ENCODE measurements at places on chromosomes 1 and 21.

DNA sequence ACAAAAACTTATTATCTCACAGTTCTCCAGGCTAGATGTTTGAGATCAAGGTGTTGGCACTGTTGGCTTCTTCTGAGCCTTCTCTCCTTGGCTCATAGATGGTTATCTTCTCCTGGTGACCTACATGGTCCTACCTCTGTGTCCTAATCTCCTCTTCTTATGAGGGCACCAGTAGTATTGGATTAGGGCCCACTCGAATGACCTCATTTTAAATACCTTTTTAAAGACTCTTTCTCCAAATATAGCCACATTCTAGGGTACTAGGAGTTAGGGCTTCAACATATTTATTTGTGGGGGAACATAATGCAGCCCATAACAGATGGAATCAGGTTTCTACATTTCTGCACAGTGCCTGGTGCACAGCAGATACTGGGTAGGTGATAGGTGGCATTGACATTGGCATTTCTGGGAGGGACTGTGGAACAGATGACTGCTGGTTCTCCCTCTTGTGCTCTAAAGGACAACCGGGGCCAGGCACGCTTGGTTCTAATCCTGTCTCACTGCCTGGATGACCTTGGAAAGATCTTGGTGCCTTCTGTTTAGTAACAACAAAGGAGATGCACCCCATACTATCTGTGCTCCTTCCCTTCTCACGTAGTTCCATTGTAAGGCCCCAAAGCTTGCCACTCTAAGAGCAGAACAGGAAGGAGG is 140.3 kb downstream of the PLPP3 start:
- no peak for DNase-seq

DNA sequence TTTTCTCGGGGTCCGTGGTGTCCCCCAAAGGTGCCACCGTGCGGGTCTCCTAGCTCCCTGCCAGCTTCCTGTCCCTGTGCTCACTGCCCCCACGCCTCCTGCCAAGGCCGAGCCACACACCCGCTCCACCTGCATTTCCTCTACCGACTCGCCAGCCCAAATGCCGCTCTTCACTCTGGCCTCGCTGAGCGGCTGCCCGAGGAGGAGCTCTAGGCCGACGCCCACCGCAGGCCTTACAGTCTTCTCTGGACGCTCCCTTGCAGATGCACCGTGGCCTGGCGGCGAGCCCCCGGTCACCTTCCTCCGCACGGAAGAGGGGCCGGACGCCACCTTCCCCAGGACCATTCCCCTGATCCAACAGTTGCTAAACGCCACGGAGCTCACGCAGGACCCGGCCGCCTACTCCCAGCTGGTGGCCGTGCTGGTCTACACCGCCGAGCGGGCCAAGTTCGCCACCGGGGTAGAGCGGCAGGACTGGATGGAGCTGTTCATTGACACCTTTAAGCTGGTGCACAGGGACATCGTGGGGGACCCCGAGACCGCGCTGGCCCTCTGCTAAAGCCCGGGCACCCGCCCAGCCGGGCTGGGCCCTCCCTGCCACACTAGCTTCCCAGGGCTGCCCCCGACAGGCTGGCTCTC is 26.3 kb downstream of the FTCD start:
- no peak for DNase-seq

GRCh38 chr1:245301162-245301580 is 146.4 kb downstream of the KIF26B start:
- DNase-seq, result no peak

DNA sequence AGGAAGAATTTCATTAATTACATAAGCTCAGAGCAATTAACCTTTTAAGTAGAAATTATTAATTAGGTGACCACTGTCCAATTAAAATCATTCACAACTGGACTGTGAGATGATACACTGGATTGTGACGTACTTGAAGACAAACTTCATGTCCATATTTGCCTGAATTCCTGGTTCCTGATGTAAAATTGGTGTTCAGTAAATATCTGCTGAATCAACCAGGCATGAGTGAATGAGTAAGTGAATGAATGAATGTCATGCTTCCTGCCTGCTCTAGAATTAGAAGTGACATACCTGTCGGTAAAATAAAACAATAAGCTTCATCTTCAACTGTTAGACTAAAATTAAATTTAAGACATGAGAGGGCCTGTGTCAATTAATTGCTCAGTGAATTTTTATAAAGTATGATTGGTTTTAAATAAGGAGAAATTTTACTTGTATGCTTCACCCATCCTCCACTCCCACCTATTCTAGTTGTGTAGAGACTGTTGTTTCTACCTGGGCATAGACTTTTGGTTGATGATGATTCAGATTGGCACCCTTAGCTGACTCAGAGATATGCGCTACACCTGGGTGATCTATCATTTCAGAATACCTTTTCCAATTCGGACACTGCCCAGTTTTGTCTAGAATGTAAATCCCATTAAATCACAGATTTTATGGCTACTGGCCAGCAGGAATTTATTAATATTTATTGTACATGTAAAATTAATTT is 56.9 kb upstream of the PTGS2 start:
- no peak for DNase-seq

- no peak for DNase-seq
Measured at GRCh38 chr1:85330214-85330631, 53.8 kb upstream of the BCL10 start.
